ENCODE measurements at places on chromosomes 5 and 9. TPM values are rescaled to one million over a fixed set of nuclear protein-coding genes. Genes with fewer than 3 reads are reported as not detected.

Gene SLC25A2
- 0.25 TPM for total RNA-seq

Gene HSD17B3
- total RNA-seq = not detected

Gene APBA1
- 0.07 TPM for total RNA-seq

GRCh38 chr9:117739624-117740347 is 35.6 kb downstream of the TLR4 start:
- H3K36me3 ChIP-seq = no peaks in the 10 kb centered on the region
- no peak overlapping the region for H3K27ac ChIP-seq
- DNase-seq = no peak
- peaks cover 2% of the 10 kb centered on the region for H3K4me1 ChIP-seq

GRCh38 chr9:20297646-20298084 is 324.6 kb downstream of the MLLT3 start:
- no peak overlapping the region for H3K27ac ChIP-seq
- no peak for DNase-seq
- peaks cover 14% of the 10 kb centered on the region for H3K4me1 ChIP-seq
- no peaks in the 10 kb centered on the region for H3K36me3 ChIP-seq
- H3K4me3 ChIP-seq = no peak overlapping the region

- no peaks in the 10 kb centered on the region for H3K27me3 ChIP-seq
- H3K27ac ChIP-seq = no peak overlapping the region
- H3K36me3 ChIP-seq = peaks cover 12% of the 10 kb centered on the region
- no peak for DNase-seq
Observed at GRCh38 chr5:33995865-33996264, 11.4 kb upstream of the SLC45A2 start.

GRCh38 chr9:81578606-81579005 is 110.7 kb downstream of the TLE1 start:
- H3K27ac ChIP-seq = no peak overlapping the region
- H3K36me3 ChIP-seq = no peaks in the 10 kb centered on the region
- no peak for DNase-seq

- H3K27me3 ChIP-seq = no peaks in the 10 kb centered on the region
- H3K27ac ChIP-seq = no peak overlapping the region
- H3K4me3 ChIP-seq = no peak overlapping the region
- no peaks in the 10 kb centered on the region for H3K36me3 ChIP-seq
- no peak for DNase-seq
Observed at GRCh38 chr5:40041452-40041851, 616.7 kb upstream of the DAB2 start.

DNA sequence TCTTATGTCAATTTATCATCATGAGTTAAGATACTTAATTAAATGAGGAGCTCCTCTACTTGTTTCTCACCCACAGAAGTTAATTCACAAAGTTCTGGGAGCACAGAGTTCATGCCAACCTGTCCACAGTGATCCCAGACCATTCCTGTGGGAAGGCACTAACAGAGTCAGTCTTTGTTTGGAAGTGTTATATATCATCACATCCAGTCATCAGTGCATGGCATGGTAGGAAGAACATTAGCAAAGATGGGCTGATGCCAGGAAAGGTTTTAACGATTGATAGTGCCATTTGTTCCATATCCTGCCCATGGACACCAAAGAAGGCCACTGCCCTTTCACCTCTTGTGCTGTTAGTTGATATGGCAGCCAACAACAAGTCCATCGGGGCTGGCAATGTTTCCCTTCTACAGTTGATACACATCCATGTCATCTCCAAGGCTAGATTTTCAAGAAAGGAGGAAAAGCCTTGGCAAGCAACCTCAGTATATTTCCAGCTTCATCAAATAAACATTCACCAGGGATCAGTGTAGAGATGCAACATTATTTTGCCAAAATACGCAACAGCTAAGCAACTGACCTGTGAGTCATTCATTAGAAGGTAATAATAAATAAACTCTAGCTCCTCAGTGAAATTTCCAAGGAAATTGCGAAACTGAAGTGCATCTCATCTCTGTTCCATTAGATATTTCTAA is 169.6 kb downstream of the RORB start:
- H3K27ac ChIP-seq = no peak overlapping the region
- no peak overlapping the region for H3K4me3 ChIP-seq
- no peaks in the 10 kb centered on the region for H3K36me3 ChIP-seq

DNA sequence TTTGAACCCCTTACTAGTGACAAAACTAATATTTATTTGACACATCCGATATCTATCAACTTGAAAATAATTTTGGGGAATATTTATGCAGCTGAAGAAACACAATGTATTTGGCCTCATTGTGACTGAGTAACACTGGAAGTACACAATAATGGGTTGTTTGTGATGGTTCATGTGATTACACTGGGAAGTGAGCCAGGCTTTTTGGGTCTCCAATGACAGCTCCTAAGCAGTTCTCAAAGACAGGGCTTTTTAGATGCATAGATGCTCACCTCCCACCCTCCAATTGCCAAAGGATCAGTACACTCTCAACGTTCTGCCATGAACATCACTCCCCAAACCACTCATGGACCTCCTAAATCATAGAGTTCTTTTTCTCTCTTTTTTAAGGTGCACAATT is 170.0 kb downstream of the SLC24A2 start:
- no peak for DNase-seq
- no peaks in the 10 kb centered on the region for H3K36me3 ChIP-seq
- no peak overlapping the region for H3K4me3 ChIP-seq
- H3K4me1 ChIP-seq = no peaks in the 10 kb centered on the region
- H3K27me3 ChIP-seq = peaks cover 10% of the 10 kb centered on the region

GRCh38 chr9:5750569-5750968 is 82.3 kb downstream of the ERMP1 start:
- no peaks in the 10 kb centered on the region for H3K27me3 ChIP-seq
- peaks cover 20% of the 10 kb centered on the region for H3K4me1 ChIP-seq

DNA sequence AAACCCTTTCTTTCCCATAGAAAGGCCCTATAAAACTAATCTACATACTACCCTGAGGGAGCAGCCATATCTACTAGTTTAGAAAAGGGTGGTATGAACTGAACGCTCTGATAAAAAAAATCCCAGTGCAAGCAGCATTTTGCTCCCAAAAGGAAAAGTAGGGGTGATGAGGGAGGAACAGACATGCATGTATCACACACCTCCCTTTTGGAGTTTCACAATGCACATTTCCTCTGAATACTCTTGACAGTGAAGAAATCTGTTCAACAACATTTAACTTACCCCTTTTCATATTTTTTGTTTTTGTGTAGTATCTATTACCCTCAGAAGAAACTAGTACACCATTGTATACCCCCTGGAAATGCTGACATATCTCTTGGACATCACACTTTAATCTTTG is 411.4 kb downstream of the MAT2B start:
- DNase-seq = no peak
- no peak overlapping the region for H3K4me3 ChIP-seq
- H3K27me3 ChIP-seq = no peaks in the 10 kb centered on the region

Measured in activated CD8-positive, alpha-beta T cell treated with anti-CD3 and anti-CD28 coated beads for 36 hours (primary cell).